ENCODE measurements at places on chromosomes 4 and X.

- DNase-seq, result no peak
These were observed 3.1 kb downstream of the PDGFC start for GRCh38 chr4:156968479-156968984.

GRCh38 chr4:8086783-8087445 lies 71.7 kb downstream of the ABLIM2 start:
- no peak for DNase-seq

GRCh38 chr4:18127030-18127429 lies 105.5 kb upstream of the LCORL start:
- DNase-seq, result no peak

DNA sequence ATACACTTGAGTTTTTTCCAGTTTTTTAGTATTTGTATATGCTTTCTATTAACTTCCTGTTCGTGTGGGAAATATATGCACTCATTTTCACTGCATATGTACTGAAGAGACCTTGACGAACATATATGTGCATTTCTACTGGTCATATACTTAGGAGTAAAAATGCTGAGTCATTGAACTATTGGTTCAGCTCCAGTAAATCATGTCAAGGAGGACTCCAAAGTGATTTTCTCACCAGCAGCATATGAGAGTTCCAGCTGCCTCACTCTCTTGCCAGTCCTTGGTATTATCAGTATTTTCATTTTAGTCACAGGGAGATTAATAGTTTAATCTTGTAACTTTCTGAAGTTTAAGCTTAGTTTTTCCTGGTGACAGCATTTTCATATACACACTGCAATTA lies 2750.2 kb downstream of the ARAP2 start:
- no peak for DNase-seq

DNA sequence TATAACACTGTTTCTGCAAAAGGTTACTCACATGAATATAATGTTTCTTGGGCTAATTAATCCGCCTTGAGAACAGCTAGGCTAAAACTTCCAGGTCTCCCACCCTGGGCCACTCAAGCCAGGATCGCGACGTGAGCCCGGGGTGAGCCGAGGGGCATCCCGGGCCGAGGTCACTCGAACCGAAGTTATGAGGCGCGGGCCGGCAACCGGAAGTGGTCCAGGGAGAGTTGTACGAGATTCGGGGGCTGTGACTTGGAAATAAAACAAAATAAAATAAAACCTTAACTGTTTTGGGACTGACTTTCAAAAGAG lies 317 bp downstream of the CMC4 start:
- no peak for DNase-seq

- DNase-seq, result no peak
These were observed 18.9 kb upstream of the CXCL8 start for GRCh38 chr4:73721435-73721834.
